ENCODE measurements at places on chromosomes 7 and 10. TPM values are rescaled to one million over a fixed set of nuclear protein-coding genes. Genes with fewer than 3 reads are reported as not detected.

DNA sequence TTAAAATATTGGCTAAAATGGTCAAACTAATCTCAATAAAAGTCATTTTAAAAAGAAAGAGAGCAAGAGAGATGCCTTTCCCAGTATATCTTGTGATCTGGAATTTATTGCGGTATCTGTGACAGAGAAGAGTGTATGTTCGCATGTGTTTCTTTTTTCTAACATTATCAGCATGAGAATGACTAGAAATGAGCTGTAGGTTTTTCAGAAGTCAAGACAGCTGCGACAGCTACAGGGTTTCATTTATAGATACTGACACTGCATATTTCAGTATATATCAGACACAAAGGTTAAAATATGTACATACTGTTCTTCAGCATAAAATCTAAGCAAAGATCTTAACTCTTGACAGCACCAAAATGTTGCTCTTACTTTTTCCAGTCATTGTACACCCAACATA lies 215.8 kb downstream of the JAZF1 start:
- no peak for DNase-seq

The TMEM130 gene
- 0.42 TPM for polyA plus RNA-seq

The TRIM74 gene
- polyA plus RNA-seq: 5.1 TPM

DNA sequence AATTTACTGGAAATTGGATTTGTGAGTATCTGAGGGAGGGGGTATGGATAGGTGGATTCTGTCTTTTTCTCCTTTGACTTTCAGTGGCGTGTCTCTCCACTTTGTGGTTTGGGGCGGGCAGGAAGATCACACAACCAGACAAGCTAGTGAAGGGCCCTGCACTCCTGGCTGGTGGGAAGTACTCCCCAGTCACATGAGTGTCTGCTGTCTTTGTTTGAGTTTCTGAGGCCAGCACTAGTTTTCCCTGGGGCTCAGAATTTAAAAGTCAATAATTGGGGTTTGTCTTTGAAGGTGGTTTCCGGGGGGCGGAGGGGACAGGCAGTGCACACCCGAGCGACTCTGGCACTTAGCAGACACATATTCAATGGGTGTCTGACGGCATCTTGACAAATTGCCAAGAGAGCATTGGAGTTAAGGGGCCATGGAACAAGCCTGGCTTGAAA lies 120.1 kb downstream of the WDFY4 start:
- DNase-seq: no peak

DNA sequence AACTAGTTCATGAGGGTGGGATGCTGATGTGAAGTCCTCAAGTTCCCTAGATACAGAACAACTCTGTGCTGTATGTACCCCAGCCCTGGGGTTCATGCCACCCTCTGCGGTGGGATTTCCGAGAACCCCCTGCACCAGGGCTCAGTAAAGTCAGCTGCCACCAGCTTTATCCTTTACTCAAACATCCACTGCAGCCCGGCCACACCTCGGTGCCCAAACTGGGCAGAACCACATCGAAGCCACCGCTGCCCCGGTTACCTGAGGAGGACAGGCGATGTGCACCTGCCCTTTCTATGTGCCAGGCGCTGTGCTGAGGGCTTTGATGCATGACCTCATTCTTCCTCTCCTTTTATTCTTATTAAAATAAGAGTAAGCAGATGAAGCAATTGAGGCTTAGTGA lies 9.9 kb upstream of the CALML5 start:
- no peak for DNase-seq

Measured in cardiac muscle cell (in vitro differentiated cells and primary cell).